ENCODE measurements at places on chromosomes 7 and 10.

DNA sequence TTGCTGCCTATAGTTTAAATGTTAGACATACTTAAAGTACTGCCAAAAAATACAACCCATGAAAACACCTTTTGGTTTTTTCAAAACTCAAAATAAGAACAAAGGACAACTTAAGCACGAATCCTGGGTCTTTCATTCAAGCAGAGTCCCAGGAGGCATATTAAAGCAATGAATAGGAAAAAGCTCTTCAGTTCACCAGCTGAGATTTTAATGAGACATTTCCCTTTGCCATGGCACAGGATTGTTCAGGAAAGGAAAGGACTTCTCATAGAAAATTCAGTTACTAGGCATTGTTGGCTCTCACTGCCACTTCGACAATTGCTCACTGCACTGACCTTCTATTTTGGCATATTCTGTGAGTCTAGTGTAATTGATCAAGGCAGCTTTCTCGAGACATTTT lies 133.5 kb upstream of the FEZF1 start:
- no peak for DNase-seq

- DNase-seq: no peak
Observed at GRCh38 chr7:111082351-111082750, 8.6 kb upstream of the LRRN3 start.

DNA sequence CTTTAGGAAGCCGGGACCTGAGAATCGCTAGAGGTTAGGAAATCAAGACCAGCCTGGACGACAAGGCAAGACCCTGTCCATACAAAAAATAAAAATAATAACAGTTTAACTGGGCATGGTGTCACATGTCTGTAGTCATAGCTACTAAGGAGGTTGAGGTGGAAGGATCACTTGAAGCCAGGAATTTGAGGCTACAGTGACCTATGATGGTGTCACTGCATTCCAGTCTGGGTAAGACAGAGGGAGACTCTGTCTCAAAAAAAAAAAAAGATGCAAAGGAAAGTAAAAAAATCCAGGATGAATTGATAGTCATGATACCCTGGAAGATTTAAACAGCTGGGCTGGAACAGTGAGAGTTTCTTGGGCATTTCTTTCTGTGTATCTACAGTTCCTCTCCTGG lies 463.2 kb downstream of the GALNT17 start:
- DNase-seq: no peak

GRCh38 chr7:11650030-11650429 lies 182.0 kb downstream of the THSD7A start:
- no peak for DNase-seq

DNA sequence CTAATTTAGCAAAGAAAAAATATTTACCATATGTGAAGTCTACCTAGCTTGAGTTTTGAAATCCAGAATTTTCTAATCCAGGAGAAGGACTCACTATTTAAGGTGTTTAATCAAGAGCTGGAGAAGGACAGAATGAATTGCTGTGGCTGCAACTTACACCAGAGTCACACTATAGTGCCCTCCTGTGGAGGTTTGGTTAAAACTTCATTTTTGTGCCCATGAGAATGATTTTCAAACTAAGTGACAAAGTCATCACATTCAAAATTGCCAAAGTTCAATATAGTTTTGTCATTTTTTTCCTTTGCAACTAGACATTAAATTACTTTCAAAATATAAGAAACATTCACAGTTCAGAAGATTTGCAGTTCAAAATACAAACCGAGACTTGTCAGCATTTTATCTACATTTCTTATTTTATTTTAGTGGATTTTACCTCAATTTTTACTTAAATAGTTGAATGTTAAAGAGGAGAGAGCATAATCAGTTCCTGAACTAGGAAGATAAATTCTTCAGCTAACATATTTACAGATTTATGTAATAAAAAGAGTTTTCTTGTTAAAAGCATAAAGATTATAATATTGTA lies 70.7 kb downstream of the CABCOCO1 start:
- no peak for DNase-seq

DNA sequence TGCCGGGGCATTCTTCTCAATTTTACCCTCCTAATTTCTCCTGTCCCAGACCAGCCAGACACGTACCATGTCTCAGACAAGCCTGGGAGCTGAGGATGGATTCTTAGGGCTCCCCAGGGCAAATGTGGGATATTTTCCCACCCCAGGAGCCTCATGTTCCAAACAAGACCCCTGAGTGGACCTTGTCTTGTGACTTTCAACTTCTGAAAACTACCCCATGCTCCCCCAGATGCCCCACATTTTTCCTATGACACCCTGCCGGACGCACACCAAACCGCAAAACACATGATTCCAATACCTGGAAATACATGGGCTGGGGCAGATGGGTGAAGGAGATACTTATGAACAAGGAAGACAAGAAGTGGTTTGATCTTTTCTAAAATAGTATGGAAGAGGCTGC lies 874 bp downstream of the GIMAP5 start:
- no peak for DNase-seq

DNA sequence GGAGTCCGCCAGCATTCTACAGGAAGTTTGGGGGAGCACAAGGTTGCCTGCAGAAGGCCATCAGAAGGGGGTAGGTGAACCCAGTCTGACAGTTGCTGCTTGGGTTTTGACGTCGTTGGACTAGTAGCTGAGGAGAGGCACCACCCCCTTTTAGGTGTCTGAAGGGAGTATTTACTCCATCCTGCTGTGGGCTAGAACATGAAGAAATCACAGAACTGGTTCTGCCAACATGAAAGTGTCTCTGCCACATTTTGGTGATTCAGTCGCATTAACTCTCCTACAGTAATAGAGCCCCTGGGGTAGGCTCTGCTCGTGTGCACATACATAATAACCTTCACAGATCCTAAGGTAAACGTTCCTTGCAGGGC lies 834 bp upstream of the TRIL start:
- no peak for DNase-seq

Measured in activated T-cell treated with anti-CD3 and anti-CD28 coated beads for 1 hour (primary cell).